NCI-H2081 (cell line): ENCODE measurements at places on chromosomes 3 and 15.

- no peak for DNase-seq
Measured at GRCh38 chr3:184620475-184621119, 59.0 kb downstream of the EPHB3 start.

GRCh38 chr15:73540161-73540560 lies 93.0 kb downstream of the NPTN start:
- DNase-seq, result no peak

DNA sequence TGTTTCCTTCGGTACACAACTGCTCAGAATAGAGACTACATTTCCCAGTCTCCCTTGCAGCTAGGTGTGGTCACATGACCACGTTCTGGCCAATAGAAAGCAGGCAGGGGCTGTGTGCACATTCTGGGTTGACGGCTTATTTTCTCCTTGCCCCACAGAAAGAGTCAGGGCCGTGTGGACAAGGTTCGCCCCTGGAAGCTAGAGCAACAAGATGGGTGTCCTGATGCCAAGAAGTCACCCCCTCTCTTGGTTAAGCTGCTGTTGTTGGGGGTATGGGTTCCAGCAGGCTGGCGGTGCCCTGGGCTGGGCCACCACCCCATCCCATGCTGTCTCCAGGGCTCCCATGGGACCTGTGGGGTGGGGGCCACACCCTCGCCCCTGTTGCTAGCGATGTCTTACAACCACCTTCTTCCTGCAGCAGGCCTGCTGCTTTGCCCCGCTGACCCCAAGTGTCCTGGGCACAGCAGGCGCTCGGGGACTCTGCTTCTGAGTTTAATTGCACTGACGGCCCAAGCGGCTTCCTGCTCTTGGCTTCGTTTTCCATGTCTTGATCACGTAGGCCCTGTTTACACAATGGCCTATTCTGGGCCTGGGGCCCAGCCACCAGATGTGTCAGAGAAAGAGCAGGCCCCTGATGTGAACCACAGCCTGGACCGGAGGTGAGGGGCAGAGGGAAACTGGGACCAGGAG lies 24.9 kb downstream of the ABTB1 start:
- peak; percentile 96 for DNase-seq

GRCh38 chr3:11310258-11310657 lies 38.1 kb downstream of the ATG7 start:
- DNase-seq, result no peak

- DNase-seq, result no peak
Measured at GRCh38 chr3:171860830-171861535, 17.8 kb downstream of the TMEM212 start.

- DNase-seq, result no peak
Measured at GRCh38 chr3:73694983-73695757, 70.4 kb upstream of the PDZRN3 start.

- DNase-seq, result no peak
Measured at GRCh38 chr3:51955893-51956770, 951 bp downstream of the GPR62 start.

- DNase-seq, result no peak
Measured at GRCh38 chr15:93219859-93220420, 130.9 kb upstream of the RGMA start.

- DNase-seq, result no peak
Measured at GRCh38 chr3:87351937-87352336, 75.6 kb upstream of the POU1F1 start.

DNA sequence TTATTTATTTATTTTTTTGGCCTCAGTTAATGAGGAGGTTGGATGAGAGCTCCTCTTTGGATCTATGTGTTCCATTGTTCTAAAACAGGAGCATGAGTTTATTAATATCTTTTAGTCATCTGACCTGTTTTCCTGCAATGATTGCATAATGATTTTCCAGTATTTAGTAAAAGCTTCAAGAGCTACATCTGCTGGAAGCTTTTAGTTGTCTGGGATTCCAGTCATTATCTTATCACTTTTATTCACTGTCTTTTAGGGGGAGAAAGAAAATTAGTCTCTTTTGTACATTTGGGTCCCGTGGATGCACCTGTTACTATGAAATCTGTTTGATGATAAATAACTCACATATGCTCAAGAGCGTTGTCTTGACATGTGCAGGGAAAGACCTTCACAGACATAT lies 1270.0 kb downstream of the ROBO1 start:
- peak; percentile 47 for DNase-seq
